Endothelial cell (in vitro differentiated cells): ENCODE measurements at places on chromosomes 2 and 18.

DNA sequence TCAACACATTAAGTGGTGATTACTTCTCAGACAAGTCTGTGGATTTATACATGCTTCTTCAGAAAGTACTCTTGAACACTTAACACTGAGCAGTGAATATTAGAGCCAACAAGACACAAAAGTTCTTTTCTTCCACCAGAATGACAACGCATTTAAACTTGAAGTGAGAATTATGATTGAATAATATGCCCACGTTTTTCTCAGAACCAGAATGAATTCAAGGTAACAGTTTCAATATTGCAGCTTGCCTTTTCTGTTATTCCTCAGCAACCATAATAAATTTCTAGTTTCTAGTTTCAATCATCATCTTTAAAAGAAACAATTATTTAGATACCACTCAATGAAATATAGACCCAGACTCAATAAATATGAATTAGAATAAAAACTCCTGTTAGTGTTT lies 547.0 kb downstream of the NUP35 start:
- H3K27me3 ChIP-seq: no peaks in the 10 kb centered on the region
- peaks cover under 1% of the 10 kb centered on the region for H3K4me1 ChIP-seq
- no peak overlapping the region for H3K4me3 ChIP-seq
- no peak overlapping the region for H3K27ac ChIP-seq
- DNase-seq: no peak

GRCh38 chr2:14428056-14428455 lies 204.5 kb upstream of the LRATD1 start:
- H3K4me1 ChIP-seq: no peaks in the 10 kb centered on the region
- H3K36me3 ChIP-seq: no peaks in the 10 kb centered on the region
- no peak for DNase-seq
- H3K27ac ChIP-seq: no peak overlapping the region
- H3K27me3 ChIP-seq: peaks cover 2% of the 10 kb centered on the region

- no peak for DNase-seq
- peaks cover 23% of the 10 kb centered on the region for H3K4me1 ChIP-seq
- peak overlapping the region; percentile 44 for H3K27ac ChIP-seq
Observed at GRCh38 chr2:217903859-217904613, 98.8 kb downstream of the TNS1 start.

DNA sequence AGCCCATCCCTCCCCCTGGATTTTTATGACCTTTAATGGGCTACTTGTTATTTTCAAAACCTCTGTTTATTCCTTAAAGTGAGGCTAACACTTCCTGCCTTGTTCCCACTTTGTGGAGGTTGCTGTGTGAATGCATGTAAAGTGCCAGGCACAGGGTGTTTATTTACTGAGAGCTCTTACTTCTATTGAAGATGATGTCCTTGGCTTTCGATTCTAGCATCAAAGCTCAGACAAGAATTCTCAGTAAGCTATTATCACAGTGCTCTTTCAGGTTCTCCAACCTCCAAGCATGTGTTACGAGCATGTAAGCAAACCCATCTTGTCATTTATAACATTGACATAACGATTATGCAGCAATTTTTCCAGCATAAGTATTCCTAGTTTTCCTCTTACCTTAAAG lies 44.2 kb downstream of the DPYSL5 start:
- peaks cover 3% of the 10 kb centered on the region for H3K27me3 ChIP-seq
- no peak overlapping the region for H3K4me3 ChIP-seq
- no peaks in the 10 kb centered on the region for H3K36me3 ChIP-seq
- no peak overlapping the region for H3K27ac ChIP-seq
- no peak for DNase-seq

GRCh38 chr2:127829845-127830246 lies 18.9 kb upstream of the WDR33 start:
- H3K27me3 ChIP-seq: peaks cover 3% of the 10 kb centered on the region
- H3K36me3 ChIP-seq: peaks cover 25% of the 10 kb centered on the region
- DNase-seq: no peak

GRCh38 chr2:28101892-28102291 lies 211.4 kb downstream of the BABAM2 start:
- H3K4me1 ChIP-seq: no peaks in the 10 kb centered on the region
- H3K4me3 ChIP-seq: no peak overlapping the region
- H3K27me3 ChIP-seq: peaks cover 4% of the 10 kb centered on the region
- no peak for DNase-seq
- no peaks in the 10 kb centered on the region for H3K36me3 ChIP-seq

- peaks cover 6% of the 10 kb centered on the region for H3K36me3 ChIP-seq
- DNase-seq: no peak
- H3K27ac ChIP-seq: no peak overlapping the region
Observed at GRCh38 chr18:7290077-7290476, 59.2 kb downstream of the LRRC30 start.

- H3K4me3 ChIP-seq: no peak overlapping the region
- DNase-seq: no peak
- H3K27me3 ChIP-seq: peaks cover 17% of the 10 kb centered on the region
- H3K36me3 ChIP-seq: no peaks in the 10 kb centered on the region
- no peak overlapping the region for H3K27ac ChIP-seq
Observed at GRCh38 chr2:26945991-26946750, 24.3 kb upstream of the MAPRE3 start.

- H3K4me1 ChIP-seq: peaks cover 26% of the 10 kb centered on the region
- H3K36me3 ChIP-seq: peaks cover 6% of the 10 kb centered on the region
- no peak overlapping the region for H3K4me3 ChIP-seq
- no peak for DNase-seq
Observed at GRCh38 chr2:131112529-131112928, 7.4 kb downstream of the PLEKHB2 start.

DNA sequence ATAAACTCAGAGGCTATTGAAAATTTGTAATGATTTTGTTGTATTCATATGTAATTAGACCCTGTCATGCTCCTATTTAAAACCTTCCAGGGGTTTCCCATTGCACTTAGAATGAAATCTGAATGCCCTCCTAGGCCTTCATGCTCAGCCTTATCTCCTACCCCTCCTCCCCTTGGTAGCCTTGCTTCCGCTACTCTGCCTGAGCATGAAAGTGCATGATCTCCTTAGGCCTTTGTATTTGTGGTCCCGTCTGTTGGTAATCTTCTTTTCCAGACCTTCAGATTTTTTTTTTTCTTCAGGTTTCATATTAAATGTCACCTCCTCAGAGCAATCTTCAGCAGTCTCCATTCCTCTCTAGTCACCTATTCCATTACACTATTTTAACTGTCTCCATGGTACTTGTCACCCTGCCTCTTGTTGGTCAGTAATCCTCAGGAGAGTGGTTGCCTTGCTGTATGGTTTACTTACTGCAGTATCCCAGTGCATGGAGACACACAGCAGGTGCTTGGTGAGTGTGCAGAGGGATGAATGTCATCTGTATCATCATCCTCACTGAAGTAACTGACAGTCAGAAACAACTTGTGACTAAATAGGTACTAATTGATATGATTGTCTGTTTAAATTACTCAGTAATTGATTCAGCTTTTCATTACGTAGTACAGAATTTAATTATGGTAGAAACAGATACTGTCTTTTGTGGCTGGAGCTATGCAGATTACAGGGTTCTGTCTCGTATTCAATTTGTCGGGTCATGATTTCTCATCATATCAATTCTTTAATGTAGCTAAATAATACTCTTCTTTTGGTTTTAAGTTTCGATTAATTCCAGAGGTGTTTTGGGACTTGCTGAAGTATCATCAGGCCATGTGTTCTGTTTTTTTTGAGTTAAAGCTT lies 63.9 kb downstream of the PHLPP1 start:
- DNase-seq: no peak
- H3K4me1 ChIP-seq: peaks cover 45% of the 10 kb centered on the region
- H3K27ac ChIP-seq: peak overlapping the region; percentile 43
- no peak overlapping the region for H3K4me3 ChIP-seq

- H3K4me3 ChIP-seq: no peak overlapping the region
- no peak for DNase-seq
- peaks cover 7% of the 10 kb centered on the region for H3K36me3 ChIP-seq
- no peaks in the 10 kb centered on the region for H3K27me3 ChIP-seq
- no peaks in the 10 kb centered on the region for H3K4me1 ChIP-seq
- no peak overlapping the region for H3K27ac ChIP-seq
Observed at GRCh38 chr18:71471963-71472725, 1072.0 kb downstream of the CBLN2 start.

DNA sequence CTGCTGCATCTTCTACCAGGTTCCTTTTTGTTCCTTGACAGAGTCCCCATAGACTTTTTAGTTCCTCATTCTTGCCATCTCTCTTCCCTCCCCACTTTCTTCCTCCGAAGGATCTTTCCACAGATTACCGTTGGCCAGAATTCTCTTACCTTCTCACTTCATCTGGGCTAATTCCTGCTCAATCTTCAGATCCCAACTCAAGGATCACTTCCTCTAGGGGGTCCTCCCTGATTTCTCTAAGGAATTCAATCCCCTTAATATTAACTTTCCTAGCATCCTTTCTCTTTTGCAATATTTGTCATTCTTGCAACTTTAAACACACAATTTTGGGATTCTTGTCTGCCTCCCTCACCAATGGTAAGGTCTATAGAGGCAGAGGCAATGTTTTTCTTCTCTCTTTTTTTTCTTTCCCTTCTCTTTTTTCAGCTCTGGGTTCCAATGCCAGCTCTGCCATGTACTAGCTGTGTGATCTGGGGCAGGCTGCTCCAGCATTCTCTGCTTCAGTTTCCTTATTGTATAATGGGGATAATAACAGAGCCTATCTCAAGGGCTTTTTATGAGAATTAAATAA lies 5.4 kb upstream of the KCNE4 start:
- peaks cover 21% of the 10 kb centered on the region for H3K4me1 ChIP-seq
- H3K4me3 ChIP-seq: no peak overlapping the region
- H3K36me3 ChIP-seq: no peaks in the 10 kb centered on the region
- no peaks in the 10 kb centered on the region for H3K27me3 ChIP-seq
- no peak for DNase-seq

- no peaks in the 10 kb centered on the region for H3K36me3 ChIP-seq
- peaks cover 2% of the 10 kb centered on the region for H3K27me3 ChIP-seq
- DNase-seq: no peak
- H3K27ac ChIP-seq: no peak overlapping the region
- no peak overlapping the region for H3K4me3 ChIP-seq
Observed at GRCh38 chr2:58701688-58702301, 460.7 kb upstream of the FANCL start.

DNA sequence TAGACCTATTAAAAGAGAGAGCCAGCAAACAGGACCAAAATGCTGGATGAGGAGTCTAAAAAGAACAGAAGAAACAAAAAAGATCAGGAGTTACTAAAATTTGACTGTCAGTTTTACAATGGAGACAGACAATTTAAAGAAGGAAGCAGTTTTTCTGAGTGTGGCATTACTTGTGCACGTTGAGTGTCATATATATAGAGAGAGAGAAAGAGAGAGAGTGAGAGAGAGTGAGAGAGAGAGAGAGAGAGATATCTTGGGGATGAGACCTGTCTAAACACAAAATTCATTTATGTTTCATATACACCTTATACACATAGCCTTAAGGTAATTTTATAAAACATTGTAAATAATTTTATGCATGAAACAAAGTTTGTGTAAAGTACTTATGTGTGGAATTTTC lies 2.1 kb upstream of the GALNT3 start:
- no peak overlapping the region for H3K27ac ChIP-seq
- no peak overlapping the region for H3K4me3 ChIP-seq
- peaks cover 3% of the 10 kb centered on the region for H3K27me3 ChIP-seq
- no peaks in the 10 kb centered on the region for H3K36me3 ChIP-seq
- no peak for DNase-seq
- H3K4me1 ChIP-seq: peaks cover 5% of the 10 kb centered on the region

GRCh38 chr2:241555711-241556110 lies 2.8 kb upstream of the BOK start:
- peak overlapping the region; percentile 84 for H3K27ac ChIP-seq
- no peak overlapping the region for H3K4me3 ChIP-seq
- H3K4me1 ChIP-seq: peaks cover 44% of the 10 kb centered on the region
- H3K27me3 ChIP-seq: peaks cover 18% of the 10 kb centered on the region
- DNase-seq: no peak

DNA sequence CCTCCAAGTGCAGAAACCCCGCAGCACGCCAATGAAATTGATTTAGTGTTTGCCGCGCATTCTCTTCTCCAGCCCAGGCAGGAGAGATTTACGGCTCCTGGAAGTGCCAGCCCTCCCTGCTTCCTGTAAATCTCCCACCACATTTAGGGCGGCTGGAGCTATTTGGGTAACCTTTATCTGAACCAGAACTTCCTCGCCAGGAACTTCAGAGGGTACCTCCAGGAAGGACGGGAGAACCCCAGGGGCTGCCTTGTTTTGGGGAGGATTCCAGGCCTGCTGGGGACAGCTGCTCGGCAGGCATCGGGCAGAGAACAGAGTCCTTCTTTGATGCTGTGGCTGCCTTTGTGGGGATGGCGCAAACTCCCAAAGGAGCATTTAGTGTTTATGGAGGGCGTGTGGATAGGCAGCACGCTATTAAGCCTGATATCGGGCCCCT lies 122.0 kb upstream of the MYCN start:
- H3K36me3 ChIP-seq: no peaks in the 10 kb centered on the region
- H3K27ac ChIP-seq: no peak overlapping the region
- peaks cover 6% of the 10 kb centered on the region for H3K27me3 ChIP-seq
- no peak overlapping the region for H3K4me3 ChIP-seq
- H3K4me1 ChIP-seq: peaks cover 12% of the 10 kb centered on the region

GRCh38 chr2:152075461-152076050 lies 23.3 kb downstream of the CACNB4 start:
- H3K27ac ChIP-seq: no peak overlapping the region
- H3K36me3 ChIP-seq: no peaks in the 10 kb centered on the region
- DNase-seq: no peak
- H3K4me3 ChIP-seq: no peak overlapping the region

DNA sequence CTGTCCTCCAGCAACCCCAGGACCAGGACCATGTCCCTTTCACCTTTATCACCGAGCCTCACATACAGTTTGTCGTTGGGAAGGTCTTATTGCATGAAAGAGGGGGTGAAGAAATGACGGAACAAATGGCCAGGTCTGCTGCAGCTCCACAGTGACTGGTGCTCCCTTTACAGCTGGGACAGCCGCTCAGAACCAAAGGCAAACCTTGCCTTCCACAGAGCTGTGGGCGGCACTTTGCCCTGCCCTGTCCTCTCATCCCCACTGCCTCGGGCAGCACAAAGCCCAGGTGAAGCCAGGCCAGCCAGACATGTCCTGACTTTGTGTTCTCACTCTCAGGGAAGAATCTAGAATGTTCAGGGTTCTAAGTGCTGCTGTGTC lies 961 bp downstream of the GPR55 start:
- H3K27me3 ChIP-seq: peaks cover 8% of the 10 kb centered on the region
- no peak overlapping the region for H3K27ac ChIP-seq
- H3K4me3 ChIP-seq: no peak overlapping the region
- no peaks in the 10 kb centered on the region for H3K36me3 ChIP-seq
- no peak for DNase-seq

- no peak for DNase-seq
- no peak overlapping the region for H3K4me3 ChIP-seq
- H3K4me1 ChIP-seq: peaks cover 17% of the 10 kb centered on the region
- no peaks in the 10 kb centered on the region for H3K36me3 ChIP-seq
Observed at GRCh38 chr2:39851651-39852110, 72.6 kb upstream of the THUMPD2 start.

- DNase-seq: no peak
- no peak overlapping the region for H3K4me3 ChIP-seq
- H3K27ac ChIP-seq: no peak overlapping the region
- H3K4me1 ChIP-seq: no peaks in the 10 kb centered on the region
Observed at GRCh38 chr2:196381464-196381863, 210.1 kb upstream of the STK17B start.
